Fibroblast of skin of left quadriceps (primary cell): ENCODE measurements at places on chromosomes 4 and X.

GRCh38 chr4:113636438-113636818 lies 125.1 kb downstream of the CAMK2D start:
- no peak for DNase-seq

DNA sequence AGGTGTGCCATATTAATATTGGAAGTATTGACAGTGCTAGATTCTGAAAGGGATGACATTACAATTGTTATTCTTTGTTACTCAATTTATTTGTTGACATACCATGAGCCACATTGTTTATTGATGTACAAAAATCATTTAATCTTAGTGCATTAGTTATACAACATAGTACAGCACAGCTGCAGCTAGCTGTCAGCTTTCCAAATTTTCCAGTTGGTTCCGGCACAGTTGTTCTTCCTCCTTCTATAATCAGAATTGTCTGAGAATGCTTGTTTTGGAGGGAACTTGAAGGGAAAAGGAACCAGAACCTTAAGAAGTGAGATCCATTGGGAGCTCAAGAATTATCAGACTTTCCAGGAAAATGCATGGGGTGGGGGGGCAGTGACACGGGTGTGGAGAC lies 281.4 kb downstream of the ZIC3 start:
- DNase-seq: no peak

GRCh38 chr4:14749910-14750309 lies 252.4 kb upstream of the CPEB2 start:
- DNase-seq: no peak

DNA sequence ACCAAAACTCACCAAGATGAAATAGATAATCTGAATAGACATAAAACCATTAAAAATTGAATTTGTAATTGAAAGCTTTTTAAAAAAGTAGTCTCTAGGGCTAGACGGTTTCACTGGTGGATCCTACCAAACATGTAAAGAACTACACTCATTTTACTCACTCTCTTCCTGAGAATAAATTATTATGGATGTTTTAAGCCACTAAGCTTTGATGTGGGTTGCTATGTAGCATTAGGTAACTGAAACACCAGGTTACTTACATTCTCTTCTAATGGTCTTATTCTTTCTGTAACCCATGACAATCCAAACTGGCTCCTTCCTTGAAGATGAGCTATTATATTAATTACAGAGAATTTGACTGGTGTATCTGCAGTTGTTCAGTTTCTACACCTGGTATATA lies 385.1 kb downstream of the PPP1R2C start:
- no peak for DNase-seq

- peak; percentile 19 for DNase-seq
Observed at GRCh38 chrX:130772105-130772775, 130.8 kb downstream of the ENOX2 start.

GRCh38 chrX:49618574-49618973 lies 19.8 kb downstream of the GAGE1 start:
- no peak for DNase-seq

- no peak for DNase-seq
Observed at GRCh38 chrX:19825271-19825670, 62.1 kb downstream of the SH3KBP1 start.

DNA sequence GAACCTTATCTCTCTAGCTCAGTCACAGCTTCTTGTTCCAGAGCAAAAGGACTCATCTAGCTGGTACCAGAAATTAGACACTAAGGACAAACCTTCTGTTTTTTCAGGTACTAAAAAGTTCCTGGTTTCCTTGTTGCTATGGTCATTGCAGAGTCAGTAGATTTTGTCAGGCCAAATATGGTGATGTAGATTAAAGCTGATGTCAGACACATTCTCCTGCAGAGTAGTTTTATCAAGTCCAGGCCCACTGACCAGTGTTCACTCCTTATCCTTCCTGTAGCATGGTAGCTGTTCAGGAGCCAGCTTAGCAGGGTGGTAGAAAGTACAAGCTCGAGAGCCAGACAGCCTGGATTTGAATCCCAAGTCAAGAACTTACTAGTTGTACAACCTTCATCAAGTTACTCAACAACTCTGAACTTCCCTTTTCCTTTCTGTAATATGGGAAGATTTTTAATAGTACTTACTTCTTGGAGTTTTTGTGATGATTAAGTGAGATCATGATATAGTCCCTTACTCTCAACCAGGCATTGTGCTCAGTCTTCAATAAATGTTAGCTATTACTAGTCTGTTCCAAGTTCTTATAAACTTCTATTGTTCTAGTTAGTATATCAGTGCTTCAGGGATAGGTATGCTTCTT lies 17.9 kb downstream of the OCRL start:
- DNase-seq: no peak

DNA sequence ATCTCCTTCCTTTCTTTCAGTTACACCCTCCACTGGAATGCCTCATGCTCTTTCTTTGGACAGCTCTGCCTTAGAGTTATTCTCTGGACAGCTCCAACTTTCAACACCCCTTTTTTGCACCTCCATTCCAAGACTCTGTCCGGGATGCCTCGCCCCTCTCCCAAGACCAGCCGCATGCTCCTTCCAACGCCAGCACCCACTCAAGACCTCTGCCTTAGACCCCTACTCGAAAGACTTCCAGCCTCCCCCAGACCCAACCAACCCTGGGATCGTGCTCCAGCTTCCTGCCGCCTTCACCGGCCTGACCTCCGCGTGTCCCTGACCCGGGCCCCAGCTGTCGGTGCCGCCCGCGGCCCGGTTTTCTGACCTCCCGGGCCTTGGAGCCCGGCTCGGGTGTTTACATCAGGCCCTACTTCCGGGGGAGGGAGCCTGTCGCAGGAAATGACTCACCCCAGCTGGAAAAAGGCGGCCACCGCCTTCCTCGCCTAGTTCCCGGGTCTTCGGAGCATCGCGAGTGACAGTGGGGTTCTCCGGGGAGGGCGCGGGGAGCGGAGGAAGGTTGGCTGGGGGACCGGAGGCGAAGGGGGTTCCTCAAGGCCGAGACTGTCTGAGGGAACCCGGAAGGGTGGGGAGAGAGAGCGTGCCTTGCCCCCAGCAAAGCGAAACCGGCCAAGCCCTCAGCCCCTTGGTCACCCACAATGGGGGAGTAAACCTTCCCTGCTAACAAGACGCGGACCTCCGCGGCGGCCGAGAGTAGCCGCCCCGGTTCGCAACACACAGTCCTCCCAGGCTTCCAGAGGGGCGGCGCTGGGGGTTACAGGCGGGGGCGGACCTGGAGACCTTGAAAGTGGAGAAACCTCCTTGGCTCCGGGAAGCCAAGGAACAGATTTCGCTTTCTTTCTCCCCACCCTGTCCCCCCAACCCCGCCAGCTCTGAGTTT lies at the start of gene WDR45:
TSS of gene WDR45 (minus strand) at position 399 of the 940 bp plus-strand sequence. CDS start 1,792 bp downstream, outside the sequence.
- peak; percentile 40 for DNase-seq

GRCh38 chr4:86386817-86387415 lies 27.1 kb upstream of the MAPK10 start:
- DNase-seq: no peak
